Nucleus accumbens (tissue), 56 donors: ENCODE measurements at places on chromosomes 6 and 20.

GRCh38 chr6:33566182-33567084, 13.6 kb downstream of the BAK1 start:
- DNase-seq, result no peak

GRCh38 chr6:55379471-55379870, 52.2 kb downstream of the GFRAL start:
- DNase-seq, result no peak

- no peak for DNase-seq
Measured at GRCh38 chr20:49353348-49353747, 75.5 kb upstream of the ZNFX1 start.

DNA sequence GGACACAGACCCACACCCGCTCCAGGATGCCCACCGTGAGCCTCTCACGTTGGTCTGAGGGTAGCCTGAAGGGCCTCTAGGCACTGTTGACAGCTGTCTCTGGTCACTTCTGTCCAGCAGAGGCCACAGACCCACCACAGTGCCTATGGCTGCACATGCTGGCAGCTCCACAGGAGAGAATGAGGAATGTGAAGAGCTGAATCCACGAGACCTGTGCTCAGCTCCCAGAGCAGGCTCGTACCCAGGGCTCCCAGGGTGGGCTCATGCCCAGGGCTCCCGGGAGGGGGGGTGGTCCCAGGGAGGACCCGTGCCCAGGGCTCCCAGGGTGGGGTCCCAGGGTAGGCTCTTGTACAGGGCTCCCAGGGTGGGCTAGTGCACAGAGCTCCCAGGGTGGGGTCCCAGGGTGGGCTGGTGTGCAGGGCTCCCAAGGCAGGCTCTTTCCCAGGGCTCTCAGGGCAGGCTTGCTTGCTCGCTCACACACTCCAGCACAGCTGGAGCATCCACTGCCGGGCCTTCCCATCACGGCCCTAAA, 201.0 kb downstream of the SYNDIG1 start:
- DNase-seq, result no peak

DNA sequence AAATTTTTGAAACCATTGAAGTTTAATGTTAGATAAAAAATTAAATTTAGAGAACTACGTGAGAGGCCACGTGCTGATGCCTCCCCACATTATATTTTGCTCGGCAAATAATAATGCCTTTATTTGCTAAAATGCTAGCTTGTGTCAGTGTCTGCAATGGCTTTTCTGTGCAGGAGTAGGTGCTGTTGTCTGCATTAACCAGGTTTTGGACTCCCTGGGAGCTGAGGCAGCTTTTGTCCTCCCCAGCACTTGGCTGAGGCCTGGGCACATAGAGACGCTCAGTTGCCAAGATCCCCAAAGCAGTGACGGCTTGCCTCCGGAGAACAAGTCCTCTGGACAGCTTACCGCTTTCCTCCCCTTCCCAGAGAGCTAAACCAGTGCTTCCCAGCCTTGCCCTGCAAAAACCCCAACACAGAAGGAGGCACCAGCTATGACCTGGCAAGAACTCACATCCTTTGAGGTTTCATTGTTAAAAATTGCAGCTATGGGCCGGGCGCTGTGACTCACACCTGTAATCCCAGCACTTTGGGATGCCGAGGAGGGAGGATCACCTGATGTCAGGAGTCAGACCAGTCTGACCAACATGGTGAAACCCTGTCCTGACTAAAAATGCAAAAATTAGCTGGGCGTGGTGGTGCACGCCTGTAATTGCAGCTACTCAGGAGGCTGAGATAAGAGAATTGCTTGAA, 59.9 kb downstream of the KAT14 start:
- no peak for DNase-seq

DNA sequence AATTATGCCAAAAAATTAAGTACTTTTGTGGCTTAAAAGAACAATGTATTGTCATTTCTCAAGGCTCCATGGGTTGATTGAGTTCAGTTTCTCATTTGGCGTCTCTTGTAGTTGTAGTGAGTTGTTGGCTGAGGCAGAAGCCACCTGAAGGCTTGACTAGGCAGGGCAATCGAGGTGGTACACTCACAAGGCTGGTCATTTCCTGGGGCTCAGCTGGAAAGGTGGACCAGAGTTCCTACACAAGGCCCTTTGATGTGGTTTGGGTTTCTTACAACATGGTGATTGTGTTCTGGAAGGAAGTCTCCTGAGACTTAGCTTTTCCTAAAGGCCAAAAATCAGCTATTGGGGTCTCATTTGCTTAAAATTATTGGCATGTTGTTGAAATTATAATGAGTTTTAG, 22.6 kb downstream of the MAS1 start:
- no peak for DNase-seq

DNA sequence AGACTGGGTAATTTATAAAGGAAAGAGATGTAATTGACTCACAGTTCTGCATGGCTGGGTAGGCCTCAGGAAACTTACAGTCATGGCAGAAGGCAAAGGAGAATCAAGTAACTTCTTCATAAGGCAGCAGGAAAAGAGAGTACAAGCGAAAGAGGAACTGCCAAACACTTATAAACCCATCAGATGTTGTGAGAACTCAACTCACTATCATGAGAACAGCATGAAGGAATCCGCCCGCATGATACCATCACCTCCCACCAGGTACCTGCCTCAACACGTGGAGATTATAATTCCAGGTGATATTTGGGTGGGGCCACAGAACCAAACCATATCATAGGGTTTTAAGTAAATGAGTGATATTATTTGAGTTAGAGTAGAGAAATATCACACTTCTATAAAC, 189.3 kb downstream of the TSHZ2 start:
- no peak for DNase-seq

GRCh38 chr6:92989656-92990055, 429.7 kb downstream of the EPHA7 start:
- no peak for DNase-seq

GRCh38 chr6:166486536-166486880, 100.0 kb downstream of the RAMACL start:
- DNase-seq, result no peak

DNA sequence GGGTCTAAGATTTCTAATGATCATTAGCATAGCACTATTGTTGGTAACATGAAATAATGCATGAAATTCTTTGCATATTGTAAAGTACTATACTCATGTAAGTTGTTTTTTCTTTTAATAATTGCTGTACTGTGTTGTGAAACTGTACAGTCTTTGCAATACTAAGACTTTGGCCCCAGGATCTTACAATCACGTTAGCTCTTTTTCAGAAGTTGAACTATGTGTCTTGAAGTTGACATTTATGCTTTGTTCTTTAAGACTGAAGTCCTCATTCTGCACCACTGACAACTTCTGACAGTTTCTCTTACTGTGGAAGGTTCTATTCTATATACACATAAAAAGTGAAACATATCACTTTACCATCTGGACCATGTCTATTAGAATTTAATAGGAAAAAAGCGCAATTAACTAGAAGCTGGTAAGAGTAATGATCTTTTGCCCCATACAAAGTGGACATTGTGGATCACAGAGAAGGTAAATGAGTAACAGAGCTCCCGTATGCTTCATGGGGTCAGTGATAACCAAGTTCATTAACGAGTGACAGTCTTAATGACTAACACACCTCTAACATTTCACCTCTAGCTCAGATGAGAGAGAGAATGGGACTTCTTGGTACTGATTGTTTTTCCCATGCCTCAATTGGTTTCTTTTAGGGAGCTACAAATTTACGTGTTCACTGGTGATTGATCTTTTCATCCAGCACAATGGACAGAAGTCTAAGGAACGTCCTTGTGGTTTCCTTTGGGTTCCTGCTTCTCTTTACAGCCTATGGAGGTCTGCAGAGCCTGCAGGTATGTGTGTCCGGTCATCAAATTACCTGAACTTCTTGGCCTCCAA, at the start of gene UNC93A:
UNC93A (plus strand) TSS at position 530 of the 837 bp plus-strand sequence; CDS start at position 705, 175 bp downstream.
- DNase-seq, result no peak

DNA sequence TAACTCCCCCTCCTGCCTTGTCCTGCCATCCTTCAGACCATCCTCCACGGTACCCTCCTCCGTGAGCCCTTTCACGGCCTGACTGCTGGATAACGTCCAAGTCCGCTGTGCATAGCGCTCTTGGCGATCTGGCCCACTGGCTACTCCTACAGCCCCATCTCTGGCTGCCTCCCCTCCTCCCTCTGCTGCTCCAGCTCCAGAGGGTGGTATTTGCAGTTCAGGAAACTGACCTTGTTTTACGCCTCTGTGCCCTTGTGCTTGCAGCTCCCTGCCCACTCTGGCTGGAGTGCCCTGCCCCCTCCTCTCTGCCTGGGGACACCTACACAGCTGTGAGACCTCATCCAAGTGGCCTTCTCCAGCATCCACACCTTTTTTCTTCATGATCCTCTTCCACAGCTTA, 6.5 kb upstream of the RREB1 start:
- no peak for DNase-seq

GRCh38 chr6:117783279-117783678, 108.0 kb downstream of the NUS1 start:
- DNase-seq, result no peak

GRCh38 chr20:63682384-63683139, 13.9 kb upstream of the TNFRSF6B start:
- no peak for DNase-seq

DNA sequence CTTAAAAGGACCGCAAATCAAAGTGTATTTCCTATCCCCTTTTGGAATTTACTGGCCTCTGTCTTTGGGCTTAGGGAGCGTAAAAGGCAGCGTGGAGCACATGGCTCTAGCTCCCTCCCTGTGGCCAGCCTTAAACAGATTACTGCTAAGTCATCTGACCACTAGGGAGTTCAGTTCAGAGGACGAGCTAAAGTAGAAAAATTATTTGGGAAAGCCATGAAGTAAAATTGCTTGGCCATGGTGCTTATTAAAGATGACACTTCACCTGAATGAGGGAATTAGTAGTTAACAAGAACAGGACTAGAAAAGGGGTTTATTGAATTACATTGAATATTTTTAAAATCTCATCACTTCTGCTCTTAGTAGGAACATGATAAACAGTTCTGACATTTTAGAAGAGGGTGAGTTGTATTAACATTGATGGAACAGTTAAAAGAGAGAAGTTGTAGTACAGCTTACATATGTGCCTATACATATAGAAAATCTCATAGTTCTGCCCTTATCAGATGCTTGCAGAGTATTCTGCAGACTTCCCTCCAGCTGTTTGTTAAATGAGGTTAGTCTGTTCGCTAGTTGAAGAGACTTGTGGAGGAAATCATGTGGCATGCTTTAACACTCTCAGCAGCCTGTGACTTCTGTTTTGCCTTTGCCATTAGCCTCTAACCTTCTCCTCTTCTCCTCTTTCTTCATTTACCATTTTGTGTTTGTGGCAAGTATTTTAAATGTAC, 31.2 kb upstream of the MAPK13 start:
- no peak for DNase-seq

- DNase-seq, result no peak
Measured at GRCh38 chr6:101482606-101483005, 89.1 kb downstream of the GRIK2 start.

DNA sequence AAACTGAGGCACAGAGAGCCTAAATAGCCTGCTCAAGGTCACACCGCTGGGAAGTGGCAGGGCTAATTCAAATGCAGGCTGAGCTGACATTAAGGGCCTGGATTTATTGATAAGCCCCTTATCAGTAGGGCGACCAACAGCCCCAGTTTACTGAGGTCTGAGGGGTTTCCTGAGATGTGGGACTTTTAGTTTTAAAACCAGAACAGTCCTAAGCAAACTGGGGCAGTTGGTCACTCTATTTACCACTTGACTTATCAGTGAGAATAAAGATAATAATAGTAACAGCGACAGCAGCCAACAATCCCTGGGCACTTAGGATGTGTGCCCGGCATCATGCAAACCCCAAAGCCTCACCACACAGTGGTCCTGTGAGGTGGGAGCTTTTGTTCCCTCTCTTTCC, 27.6 kb downstream of the PREX1 start:
- no peak for DNase-seq

DNA sequence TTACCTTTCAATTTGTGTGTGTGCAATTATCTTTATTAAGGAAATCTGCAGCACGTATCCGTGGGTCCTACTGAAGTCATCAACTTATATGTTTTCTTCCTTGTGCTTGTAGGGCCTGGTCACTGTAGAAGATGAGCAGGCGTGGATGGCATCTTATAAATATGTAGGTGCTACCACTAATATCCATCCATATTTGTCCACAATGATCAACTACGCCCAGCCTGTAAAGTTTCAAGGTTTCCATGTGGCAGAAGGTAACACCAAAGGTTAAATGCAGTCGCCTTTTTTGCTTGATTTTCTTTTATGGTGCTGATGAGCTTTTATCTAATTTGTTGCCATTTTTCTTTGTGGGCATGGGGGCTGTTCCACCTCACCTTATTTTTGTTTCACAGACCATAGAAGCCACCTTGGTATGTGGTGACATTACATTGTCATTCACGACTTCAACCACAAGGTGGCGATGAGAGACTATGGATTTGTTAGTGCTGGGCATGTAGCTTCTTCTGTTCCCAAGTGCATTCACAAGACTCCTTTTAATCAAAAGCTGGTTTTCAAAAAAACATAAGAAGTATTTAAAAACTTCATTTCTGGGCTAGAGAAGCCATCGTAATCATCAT, 106.5 kb upstream of the LAMP5 start:
- DNase-seq, result peak; percentile 62

DNA sequence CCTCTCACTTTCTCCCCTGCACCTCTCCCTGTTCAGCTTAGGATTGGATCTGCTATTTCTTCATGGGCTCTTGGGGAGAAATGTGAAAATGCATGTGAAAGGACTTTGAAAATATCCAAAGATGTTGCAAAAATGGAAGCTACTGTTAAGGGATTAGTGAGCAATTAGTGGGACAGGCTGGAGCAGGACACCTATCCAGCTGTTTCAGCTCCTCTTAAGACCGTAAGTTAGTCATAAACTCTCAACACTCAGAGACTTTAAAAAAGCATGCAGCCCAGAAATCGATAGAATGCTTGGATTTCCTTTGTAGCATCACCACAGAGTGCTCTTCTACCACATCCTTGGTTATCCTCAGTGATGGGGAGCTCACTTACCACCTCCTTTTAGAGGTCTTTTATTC, 88.7 kb downstream of the SLC24A3 start:
- DNase-seq, result no peak
